ENCODE measurements at places on chromosomes 13 and 19.

DNA sequence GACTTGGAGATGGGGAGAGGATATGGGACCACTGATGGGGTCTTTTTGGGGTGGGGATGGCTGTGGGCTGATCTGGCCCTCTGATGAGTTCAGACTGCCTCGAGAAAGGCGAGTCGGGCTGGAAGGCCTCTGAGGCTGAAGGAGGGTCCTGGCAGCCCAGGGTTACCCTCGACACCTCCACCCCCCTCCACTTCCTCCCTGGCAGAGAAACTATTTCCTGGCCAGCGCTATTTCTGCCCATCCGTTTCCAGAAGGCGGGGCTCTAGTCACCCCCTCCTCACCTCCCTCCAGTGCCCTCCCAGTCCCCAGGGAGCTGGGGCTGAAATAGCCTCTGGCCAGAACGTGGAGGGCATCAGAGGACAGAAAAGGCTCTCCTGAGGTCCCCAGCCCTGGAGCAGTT is 9.7 kb downstream of the EXOC3L2 start:
- no peak for DNase-seq

DNA sequence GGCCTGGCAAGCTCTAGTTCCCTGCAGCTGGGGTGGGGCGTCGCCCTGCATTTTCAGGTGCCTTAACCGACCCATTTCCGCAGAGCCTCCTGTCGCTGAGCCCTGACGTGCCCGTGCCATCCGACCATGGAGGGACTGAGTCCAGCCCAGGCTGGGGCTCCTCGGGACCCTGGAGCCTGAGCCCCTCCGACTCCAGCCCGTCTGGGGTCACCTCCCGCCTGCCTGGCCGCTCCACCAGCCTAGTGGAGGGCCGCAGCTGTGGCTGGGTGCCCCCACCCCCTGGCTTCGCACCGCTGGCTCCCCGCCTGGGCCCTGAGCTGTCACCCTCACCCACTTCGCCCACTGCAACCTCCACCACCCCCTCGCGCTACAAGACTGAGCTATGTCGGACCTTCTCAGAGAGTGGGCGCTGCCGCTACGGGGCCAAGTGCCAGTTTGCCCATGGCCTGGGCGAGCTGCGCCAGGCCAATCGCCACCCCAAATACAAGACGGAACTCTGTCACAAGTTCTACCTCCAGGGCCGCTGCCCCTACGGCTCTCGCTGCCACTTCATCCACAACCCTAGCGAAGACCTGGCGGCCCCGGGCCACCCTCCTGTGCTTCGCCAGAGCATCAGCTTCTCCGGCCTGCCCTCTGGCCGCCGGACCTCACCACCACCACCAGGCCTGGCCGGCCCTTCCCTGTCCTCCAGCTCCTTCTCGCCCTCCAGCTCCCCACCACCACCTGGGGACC is 1.2 kb downstream of the ZFP36 start:
- DNase-seq = no peak

DNA sequence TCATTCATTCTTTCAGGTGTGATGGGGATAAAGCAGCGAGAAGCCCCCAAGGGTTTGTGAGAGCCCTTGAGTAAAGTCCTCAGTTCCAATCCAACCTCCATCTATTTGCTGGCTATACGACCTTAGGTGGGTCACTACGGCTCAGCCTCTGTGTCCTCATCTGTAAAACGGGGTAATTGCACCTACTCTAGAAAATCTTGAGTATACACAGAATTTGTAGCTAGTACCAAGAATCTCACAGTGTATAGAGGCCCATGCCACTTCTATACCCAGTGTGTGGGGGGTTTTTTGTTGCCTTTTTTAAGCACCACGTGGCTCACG is 406 bp upstream of the DNMT1 start:
- no peak for DNase-seq

DNA sequence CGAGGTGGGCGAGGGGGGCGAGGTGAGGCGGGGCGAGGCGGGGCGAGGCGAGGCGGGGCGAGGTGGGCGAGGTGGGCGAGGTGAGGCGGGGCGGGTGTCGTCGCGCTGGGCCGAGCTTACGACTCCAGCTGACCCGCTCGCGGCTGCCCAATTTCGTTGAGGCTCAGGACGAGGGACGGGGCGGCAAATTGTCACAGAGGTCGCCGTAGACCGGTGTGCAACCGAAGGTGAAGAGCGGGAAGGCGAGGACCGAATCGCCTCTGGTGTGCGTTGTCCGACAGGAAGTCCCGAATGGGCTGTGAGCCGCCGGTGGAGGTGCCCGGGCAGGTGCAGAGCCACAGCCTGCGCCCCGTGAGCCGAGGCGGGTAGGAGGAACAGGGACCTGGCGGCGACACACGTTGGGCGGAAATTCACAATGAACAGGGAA is at the start of gene LACC1:
LACC1 (plus strand) TSS at position 150 of the 427 bp plus-strand sequence. CDS start 1,082 bp downstream, outside the sequence.
- DNase-seq = no peak

GRCh38 chr19:18503337-18503970 is 18.4 kb downstream of the ELL start:
- no peak for DNase-seq

DNA sequence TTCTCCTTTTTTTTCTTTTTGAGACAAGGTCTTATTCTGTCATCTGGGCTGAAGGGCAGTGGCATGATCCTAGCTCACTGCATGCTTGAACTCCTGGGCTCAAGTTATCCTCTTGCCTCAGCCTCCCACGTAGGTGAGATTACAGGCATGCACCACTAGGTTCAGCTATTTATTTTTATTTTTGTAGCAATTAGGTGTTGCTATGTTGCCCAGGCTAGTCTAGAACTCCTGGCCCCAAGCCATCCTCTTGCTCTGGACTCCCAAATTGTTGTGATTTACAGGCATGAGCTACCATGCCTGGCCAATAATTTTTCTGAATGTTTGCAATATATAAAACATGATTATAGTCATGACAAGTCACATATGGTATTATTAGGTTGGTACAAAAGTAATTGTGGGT is 161.1 kb upstream of the ATXN8OS start:
- DNase-seq = no peak

DNA sequence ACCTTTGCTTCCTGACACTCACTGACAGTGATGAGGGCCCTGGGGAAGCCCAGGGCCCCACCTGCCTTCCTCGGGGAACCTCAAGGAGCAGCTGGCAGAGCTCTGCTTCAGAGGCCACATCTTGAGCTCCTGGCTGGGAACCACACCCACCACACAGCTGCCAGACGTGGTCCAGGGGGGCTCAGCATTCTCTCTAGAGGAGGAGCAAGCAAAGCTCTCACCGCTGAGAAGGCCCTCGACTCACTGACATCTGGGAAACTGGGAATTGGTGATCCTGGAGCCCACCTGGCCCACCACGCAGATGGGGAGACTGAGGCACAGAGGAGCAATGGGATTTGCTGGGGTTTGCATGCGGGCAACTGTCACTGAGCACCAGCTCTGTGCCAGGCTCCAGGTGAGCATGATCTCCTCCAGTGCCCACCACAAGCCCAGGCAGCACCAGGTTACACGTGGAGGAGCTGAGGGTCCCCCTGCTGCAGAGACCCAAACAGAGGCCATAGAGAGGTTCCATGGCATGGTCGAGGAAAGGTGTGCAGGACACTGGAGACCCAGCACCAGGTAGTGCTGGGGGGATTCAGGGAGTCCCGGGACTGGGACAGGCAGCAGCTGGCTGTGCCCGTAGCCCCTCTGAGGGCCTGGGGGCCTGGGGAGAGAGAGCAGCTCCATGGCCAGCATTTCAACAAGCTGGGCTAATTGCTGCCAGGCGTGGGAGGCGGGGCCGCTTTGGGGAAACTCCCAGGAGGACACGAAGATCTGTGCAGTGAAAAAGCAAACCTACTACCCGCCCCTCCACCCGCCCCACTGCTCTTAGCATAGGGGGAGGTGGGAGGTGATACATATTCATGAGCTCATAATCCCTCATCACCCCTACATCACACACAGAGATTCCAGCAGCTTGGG is 33.4 kb downstream of the PEPD start:
- DNase-seq = no peak
